ENCODE measurements at places on chromosomes 13 and 19.

DNA sequence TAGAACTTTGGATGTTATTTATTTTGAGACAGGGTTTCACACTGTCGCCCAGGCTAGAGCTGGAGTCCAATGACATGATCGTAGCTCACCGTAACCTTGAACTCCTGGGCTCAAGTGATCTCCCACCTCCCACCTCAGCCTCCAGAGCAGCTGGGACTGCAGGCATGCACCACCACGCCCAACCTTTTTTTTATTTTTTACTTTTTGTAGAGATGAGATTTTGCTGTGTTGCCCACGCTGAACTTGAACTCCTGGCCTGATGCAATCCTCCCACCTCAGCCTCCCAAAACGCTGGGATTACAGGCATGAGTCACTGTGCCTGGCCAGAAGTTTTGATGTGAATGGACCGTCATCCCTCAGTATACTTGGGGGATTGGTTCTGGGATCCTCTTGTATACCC lies 13.7 kb downstream of the ANKRD27 start:
- no peak for DNase-seq

DNA sequence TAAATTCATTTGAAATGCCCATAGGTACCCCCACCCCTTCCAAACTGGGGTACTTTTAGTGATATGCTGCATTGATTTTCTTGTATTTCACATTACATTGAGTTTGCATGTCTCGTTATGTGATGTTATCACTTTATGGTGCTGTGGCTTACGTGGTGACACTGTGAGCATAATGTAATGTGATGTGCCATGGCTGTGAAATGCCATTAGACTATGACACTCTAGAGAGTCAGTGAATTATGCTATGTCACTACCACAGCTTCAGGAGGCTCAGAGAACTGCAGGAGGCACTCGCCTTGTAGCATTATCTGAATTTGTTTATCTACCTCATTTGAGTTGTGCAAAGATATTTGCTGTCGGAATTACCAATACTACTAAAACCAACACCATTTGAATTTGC lies 590.1 kb upstream of the SLC10A2 start:
- DNase-seq = no peak

- no peak for DNase-seq
These were observed at the start of gene LYL1 for GRCh38 chr19:13102666-13103580. LYL1 (minus strand) TSS chr19:13102858; CDS start chr19:13101171, 1,687 bp downstream.

DNA sequence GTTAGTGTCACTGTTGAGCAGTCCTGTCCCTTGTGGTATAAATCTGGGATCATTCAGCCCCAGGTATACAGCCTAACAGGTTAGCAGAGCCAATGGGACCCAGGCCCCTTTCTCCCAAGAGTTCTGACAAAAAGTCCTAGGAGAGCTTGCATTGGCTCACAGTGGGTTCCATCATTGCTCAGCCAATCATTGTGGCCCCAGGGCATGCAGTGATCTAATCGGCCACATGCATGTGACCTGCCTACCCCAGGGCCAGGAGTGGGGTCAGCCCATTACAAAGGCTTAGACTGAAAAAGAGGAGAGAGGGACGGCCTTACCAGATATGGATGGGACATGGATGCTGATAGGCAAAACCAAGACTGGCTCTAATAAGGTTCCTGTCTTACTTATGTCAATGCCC lies 41.1 kb downstream of the SPTBN4 start:
- no peak for DNase-seq

- no peak for DNase-seq
These were observed at the start of gene LPAR6 for GRCh38 chr13:48412881-48413351. LPAR6 (minus strand) TSS chr13:48413113; CDS start chr13:48412423, 690 bp downstream.
